ENCODE measurements at places on chromosomes 2 and 18.
A peak's percentile ranks its signal among the peaks of the same experiment; 100 is the strongest.

DNA sequence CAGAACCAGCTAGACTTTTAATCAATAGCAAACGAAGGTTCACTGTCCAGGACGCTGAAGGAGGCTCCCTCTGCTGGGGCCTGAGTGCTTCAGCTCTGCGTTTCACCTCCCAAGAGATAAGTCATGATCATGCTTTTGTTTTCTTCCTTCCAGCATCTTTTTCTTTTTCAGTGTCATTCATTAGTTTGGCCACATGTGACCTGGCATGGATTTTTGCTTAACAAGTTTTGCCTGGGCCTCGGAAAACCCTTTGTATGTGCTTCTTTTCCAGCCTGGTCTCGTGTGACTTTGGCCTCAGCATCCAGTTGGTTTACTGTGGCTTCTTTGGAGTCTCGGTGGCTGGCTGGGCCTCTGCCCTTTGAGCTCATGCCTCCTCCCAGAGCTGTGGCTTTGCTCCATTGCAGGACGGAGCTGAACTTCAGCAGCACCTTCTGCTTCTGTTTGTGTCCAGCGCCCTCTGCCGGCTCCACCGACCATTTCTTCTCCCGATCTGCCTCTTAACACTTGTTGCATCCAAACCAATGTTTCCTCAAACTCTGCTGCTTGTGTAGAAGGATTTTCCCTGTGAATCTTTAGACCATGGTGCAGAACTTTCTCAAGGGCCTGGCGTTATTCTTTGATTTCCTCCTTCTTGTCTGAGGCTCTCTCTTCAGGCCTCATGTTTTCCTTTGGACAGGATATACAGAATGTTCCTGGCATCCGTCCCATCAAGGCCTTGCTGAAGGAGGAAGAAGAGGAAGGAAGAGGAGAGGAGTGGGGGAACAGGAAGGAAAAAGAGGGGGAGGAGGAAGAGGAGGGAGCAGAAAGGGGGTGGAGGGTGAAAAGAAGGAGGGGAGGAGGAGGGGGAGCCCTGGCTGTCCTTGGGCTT lies 23.6 kb upstream of the HES6 start:
- peak; percentile 94 for DNase-seq

DNA sequence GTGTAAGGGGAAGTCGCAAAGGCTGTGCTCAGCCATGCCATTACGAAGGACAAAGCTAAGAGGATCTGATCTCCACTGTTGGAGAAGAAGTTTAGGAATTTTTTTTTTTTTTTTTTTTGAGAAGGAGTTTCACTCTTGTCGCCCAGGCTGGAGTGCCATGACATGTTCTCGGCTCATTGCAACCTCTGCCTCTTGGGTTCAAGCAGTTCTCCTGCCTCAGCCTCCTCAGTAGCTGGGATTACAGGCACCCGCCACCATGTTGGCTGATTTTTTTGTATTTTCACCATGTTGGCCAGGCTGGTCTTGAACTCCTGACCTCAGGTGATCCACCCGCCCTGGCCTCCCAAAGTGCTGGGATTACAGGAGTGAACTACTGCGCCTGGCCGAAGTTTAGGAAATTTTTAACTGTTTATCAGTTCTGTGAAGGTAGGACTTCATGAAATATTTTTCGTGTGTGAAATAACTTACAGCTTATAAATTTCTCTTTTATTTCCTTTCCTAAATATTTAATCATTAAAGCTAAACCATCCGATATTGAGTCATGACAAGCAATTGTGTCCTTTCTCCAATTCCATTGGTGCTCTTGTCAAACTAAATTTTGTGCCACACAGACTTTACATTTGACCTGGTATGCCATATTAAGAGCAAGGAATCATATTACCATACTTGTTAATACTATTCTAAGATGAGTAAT lies 22.2 kb downstream of the DDX1 start:
- DNase-seq = no peak

DNA sequence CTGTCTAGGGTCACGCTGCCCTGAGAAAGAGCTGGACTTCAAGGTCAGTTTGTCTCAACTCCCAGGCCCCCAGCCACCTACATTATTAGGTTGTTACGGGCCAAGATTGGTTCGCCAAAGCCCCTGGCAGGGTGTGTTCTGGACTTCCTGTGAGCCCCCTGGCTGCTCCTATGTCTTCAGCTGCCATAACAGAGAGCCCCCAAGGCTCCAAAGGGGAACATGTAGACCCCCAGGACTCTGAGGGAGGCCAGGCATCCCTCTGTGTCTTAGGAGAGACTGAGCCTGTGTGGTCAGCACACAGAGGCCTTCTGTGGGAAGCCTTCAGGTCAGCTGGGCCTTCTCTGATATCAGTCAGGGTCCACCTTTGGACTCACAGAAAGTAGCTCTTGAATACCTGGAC lies 58.3 kb downstream of the INHBB start:
- DNase-seq = no peak

GRCh38 chr2:2158189-2158826 lies 172.8 kb downstream of the MYT1L start:
- no peak for DNase-seq

DNA sequence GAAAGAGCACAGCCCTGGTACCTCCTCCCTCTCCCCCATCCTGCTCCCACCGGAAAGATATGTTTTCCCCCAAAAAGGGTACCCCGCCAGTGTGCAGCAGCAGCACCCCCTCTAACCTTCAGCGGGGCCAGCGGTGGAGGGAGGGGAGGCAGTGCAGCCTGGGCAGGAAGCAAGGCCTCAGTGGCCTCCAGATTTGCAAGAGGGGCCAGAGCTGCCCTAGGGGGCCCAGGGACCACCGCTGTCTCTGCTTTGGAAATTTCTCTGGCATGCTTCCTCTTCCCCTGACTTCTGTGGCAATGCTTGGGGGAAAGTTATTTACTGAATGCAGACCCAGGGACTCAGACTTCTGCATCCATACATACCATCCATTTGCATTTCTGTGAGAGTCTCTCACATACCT lies 111.5 kb downstream of the KLHL29 start:
- DNase-seq = no peak

GRCh38 chr2:171318463-171318934 lies 115.3 kb downstream of the METTL8 start:
- peak; percentile 11 for DNase-seq

GRCh38 chr18:45412577-45412976 lies 202.7 kb upstream of the SLC14A2 start:
- no peak for DNase-seq

GRCh38 chr2:185179743-185180142 lies 558.9 kb upstream of the FSIP2 start:
- no peak for DNase-seq

- DNase-seq = no peak
Measured at GRCh38 chr2:11166476-11166875, 11.2 kb downstream of the SLC66A3 start.

- DNase-seq = peak; percentile 53
Measured at GRCh38 chr18:79380816-79381806, 14.6 kb upstream of the NFATC1 start.

DNA sequence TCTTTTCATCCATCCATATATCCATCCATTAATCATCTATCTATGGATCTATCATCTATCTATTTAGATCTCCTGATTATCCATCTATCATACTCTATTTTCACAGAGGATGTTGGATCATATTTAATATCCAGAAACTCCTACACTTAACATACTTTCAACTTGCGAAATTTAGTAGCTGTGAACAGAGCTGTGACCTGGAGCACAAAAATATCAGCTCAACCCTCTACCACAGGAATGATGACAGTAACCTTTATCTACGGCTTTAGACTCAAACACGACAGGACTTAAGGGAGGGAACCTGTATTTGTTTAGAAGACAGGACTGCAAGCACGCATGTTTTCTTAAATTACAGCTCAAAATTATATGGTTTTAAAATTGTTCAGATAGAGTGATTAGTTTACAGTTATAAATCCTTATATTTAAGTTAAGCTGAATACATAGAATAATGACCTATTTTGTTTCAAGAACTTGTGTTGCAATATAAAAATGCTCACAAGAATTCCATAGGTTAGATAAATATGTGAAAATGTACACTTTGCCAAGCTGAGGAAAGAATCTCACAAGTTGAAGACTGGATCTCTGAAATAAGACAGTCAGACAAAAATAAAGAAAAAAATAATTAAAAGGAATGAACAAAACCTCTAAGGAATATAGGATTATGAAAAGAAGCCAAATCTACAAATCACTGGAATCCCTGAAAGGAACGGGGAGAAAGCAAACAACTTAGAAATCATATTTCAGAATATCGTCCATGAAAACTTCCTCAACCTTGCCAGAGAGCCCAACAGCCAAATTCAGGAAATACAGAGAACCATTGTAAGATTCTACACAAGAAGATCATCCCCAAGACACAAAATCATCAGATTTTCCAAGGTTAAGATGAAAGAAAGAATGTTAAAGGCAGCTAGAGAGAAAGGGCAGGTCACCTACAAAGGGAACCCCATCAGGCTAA lies 142.0 kb downstream of the COL6A3 start:
- peak; percentile 49 for DNase-seq

GRCh38 chr2:21453723-21454450 lies 330.1 kb downstream of the TDRD15 start:
- peak; percentile 60 for DNase-seq

DNA sequence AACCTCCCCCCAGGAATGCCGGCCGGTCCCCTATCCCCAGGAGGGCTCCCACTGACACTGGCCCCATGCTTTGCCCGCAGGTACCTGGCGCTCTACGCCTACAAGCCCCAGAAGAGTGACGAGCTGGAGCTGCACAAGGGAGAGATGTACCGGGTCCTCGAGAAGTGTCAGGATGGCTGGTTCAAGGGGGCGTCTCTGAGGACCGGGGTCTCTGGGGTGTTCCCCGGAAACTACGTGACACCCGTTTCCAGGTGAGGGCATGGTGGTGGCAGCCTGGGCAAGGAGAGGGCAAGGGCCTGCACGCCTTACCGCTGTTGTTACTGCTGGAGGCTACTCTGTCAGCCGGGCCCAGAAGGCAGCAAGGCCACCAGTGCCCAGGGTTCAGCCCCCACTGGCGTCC lies 181.3 kb downstream of the SEPTIN10 start:
- no peak for DNase-seq

DNA sequence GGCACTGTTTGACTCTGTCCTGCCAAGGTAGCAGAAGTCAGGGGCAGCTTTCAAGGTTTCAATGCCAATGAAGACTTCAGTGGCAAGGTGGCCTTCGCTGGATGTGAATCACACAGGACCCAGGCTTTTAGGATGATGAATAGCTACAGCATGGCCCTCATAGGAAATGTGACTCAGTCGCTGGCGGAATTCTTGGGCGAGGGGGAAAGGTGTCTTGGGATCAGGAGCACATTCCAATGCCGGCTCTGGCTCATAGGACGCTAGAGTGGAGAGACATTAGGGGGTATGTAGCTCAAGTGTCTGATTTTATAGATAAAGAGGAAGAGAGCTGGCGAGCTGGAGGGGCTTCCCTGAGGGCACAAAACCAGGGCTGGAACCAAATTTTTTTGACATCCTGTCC lies 68.6 kb downstream of the SMIM21 start:
- no peak for DNase-seq

DNA sequence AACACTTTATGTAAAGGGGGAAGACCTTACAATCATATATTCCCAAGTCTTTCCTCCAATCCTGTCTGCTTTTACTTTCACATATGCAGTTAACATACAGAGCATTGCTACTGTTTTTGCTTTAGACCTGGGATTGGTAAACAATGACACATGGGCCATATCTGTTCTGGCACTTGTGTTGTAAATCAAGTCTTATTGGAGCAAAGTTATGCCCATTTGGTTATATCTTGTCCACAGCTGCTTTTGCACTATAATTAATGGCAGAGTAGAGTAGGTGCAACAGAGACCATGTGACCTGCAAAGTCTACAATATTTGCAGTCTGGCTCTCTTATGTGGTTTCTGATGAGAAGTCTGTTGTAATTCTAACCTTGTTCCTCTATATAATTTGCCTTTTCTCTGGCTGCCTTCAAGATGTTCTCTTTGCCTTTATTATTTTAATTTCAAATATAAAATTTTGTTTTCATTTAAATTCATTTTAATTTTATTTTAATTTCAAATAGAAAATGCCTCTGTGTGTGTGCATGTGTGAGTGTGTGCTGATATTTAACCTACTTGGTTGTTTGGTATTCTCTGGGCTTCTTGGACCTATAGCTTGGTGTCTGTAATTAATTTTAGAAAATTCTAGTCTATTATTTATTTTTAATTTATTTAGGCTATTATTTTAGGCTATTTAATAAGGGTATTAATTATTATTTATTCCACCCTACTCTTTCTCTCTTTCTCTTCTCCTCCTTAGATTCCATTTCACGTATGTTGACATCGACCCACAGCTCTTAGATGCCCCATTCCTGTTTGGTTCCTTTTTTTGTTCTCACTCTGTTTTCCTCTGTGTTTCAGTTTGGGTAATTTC lies 16.8 kb upstream of the LPIN1 start:
- DNase-seq = no peak

DNA sequence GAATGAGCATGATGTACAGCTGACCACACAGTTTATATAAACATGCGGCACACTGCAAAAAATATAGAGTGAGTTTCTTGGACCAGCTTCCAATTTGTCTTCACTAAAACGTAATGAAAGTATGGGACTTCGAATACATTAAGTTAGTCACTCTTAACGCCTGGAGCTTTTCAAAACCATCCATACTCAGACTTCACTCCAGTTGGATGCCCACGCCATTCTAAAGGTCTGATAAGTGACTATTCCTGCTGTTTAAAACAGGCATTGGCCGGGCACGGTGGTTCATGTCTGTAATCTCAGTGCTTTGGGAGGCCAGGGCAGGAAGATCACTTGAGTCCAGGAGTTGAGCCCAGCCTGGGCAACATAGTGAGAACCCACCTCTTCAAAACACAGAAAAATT lies 84.6 kb downstream of the MYL12B start:
- DNase-seq = no peak

DNA sequence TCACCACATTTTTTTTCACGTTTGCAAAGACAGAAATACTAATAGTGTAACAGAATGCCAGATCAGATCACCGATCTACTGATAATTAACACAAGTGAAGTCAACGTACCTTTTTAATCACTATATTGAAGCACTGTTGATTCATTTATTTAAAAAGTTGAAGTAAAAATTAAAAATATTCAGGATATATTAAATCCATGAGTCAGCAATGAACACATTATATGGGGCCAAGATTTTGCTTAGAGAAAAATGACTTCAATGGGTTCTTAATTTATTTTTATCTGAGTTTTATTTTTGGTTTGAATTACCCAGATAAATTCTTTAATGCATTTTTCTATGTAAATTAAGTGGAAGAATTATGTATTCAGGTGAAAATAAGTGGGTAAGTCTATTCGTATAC lies 14.2 kb downstream of the SPHKAP start:
- DNase-seq = no peak

- no peak for DNase-seq
Measured at GRCh38 chr2:199111458-199111857, 346.3 kb downstream of the SATB2 start.

Measured in mesenchymal stem cell (in vitro differentiated cells and primary cell).